T-cell (primary cell): ENCODE measurements at places on chromosomes 12 and 14.

- no peak for DNase-seq
These were observed 357.0 kb downstream of the NAV3 start for GRCh38 chr12:78187741-78188140.

- no peak for DNase-seq
These were observed 158.4 kb downstream of the NDUFA12 start for GRCh38 chr12:94845110-94845509.

- no peak for DNase-seq
These were observed 729.1 kb downstream of the NOVA1 start for GRCh38 chr14:25868521-25869314.

GRCh38 chr14:55707365-55707804 lies 127.4 kb downstream of the KTN1 start:
- DNase-seq, result no peak

DNA sequence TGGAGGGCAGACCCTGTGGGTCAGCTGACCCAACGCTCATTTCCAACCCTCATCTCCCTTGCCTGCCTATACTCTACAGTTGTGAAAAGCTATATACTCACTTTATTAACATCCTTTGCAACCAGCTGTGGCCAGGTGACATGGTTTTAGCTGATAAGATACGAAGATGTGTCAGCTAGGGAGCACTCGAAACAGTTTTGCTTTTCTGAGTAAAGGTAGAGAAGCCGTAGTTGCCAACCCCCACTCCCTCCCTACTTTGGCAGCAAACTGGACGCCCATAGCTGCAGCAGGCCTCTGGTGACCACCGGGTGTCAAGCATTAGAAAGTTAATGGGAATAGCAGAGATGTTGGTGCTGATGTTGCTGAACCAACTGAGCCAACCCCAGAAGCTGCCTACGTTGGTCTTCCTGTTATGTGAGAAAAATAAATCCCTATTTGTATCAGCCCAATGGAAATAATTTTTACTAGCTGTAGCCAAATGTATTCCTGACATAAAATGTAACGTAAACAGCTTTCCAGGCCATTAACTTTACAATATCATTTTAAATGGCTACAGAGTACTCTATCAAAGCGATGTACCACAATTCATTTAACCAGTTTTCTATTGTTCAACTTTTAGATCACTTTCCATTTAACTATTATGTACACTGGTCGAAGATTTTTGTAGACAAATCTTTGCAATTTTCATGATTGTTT lies 98.5 kb upstream of the TMCC3 start:
- no peak for DNase-seq

- peak; percentile 26 for DNase-seq
These were observed 44.9 kb downstream of the DDX11 start for GRCh38 chr12:31118347-31119191.

DNA sequence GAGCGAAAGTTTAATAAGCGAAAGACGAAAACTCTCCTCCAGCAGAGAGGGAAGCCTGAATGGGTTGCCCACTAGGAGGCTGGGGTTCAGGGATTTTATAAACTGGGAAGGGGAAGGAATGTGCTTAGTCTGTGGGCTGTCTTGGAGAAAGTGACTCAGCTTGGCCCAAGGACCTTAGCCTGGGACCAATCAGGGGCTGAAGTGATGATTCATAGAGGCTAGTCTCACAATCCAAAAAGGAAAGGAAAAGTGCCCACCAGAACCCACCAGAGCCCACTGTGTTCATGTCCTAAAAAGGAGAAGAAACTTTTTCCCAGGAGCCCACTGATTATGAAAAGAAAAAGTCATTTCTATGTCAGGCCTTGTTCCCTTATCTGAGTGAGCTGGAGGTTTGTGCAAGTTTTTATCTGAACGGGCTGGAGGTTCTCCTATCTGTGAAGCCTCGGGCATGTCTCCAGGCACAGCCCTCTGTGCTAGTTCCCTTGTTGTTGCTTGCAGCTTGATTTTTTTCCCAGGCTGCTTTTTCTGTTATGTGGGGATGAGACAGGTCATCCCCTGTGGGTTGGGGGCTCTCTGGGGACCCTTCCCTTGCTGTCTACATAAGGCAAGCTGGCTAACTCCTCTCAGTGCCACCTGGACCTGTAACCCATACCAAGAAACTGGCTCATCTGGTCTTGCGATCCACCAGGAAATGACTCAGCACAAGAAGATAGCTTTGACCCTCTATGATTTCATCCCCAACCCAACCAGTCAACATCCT lies 8.3 kb upstream of the GOLGA5 start:
- no peak for DNase-seq

- DNase-seq, result no peak
These were observed 13.1 kb downstream of the RPS6KL1 start for GRCh38 chr14:74909911-74910310.

DNA sequence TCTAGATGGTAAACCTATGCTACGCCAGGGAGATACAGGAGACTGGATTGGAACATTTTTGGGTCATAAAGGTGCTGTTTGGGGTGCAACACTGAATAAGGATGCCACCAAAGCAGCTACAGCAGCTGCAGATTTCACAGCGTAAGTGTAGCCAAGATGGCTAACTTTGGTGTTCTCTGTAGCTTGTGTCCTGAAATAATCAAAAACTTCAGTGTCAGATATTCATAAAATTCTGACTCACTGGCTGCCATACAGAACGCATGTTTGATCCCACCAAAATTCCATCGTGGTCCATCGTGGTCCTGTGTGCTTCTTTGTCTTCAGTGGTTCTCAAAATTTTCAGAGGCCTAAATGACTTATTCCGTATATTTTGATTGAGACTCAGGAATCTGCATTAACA lies 1.3 kb downstream of the STRAP start:
- no peak for DNase-seq

- DNase-seq, result no peak
These were observed 72.9 kb downstream of the DENND5B start for GRCh38 chr12:31517994-31518393.

DNA sequence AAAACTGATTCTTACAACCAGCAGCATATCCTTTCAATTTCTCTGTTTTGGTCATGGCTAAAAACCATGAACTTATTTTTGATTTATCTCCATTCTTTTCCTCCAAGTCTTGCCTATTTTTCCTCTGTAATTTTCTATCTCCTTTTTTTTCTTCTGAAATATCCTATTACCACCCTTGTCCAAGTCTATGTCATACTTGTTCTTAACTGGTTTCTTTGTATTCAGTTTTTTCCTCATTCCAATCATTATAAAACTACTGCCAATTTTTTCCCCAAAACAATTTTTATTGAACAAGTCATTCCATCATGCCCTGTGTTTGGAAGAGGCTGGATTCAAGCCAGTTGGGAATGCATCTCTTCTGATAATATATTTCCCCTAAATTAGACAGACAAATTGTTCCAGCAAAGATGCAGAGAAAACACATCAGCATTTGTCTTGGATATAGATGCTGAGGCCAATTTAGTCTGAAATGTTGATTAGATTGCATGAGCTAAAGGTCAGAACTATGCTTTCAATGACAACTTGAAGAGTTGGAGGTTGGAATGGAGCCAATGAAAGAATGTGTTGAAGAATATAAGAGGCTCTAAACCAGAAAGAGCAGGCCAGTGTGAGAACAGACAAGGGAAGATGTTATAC lies 30.7 kb downstream of the OTOGL start:
- no peak for DNase-seq

DNA sequence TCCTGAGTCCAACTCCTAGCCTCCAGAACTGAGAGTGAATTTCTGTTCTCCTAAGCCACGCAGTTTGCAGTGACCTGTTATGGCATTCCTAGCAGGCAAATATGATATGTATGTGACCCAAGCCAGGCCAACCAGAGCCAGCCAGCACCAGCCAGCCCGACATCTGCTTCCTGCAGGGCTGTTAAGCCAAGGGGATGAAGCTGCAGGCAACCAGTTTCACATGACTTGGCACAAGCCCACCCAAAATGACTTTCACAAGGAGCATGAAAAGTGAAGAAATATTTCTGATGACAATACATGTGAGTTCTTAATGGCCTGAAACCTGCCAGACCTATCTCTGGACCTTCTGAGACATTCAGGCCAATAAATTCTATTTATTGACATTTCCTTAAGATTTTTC lies 68.1 kb downstream of the ITPK1 start:
- DNase-seq, result no peak

GRCh38 chr12:109613649-109614455 lies 40.3 kb downstream of the MVK start:
- DNase-seq, result no peak

GRCh38 chr12:25785134-25785533 lies 173.3 kb upstream of the RASSF8 start:
- no peak for DNase-seq

- no peak for DNase-seq
These were observed 42.0 kb upstream of the NT5DC3 start for GRCh38 chr12:103882861-103883596.

GRCh38 chr14:65187421-65188049 lies 85.2 kb upstream of the MAX start:
- no peak for DNase-seq

GRCh38 chr14:61110316-61111082 lies 129.5 kb downstream of the SLC38A6 start:
- DNase-seq, result no peak

- no peak for DNase-seq
These were observed 35.7 kb downstream of the SIX6 start for GRCh38 chr14:60544659-60545058.
